ENCODE measurements at places on chromosomes 2 and 18. TPM values are rescaled to one million over a fixed set of nuclear protein-coding genes. Genes with fewer than 3 reads are reported as not detected.

Gene NEMP2
- polyA plus RNA-seq, result 0.24 TPM

Gene TMEFF2
- polyA plus RNA-seq, result not detected

Gene AFTPH
- polyA plus RNA-seq, result 28.6 TPM

Gene PLCL1
- 0.79 TPM for polyA plus RNA-seq

Gene HOXD12
- polyA plus RNA-seq, result not detected

Gene CD207
- polyA plus RNA-seq, result not detected

Gene DSEL
- polyA plus RNA-seq, result not detected

Gene KCNK3
- not detected for polyA plus RNA-seq

Gene TRABD2A
- 0.95 TPM for polyA plus RNA-seq

Gene LHCGR
- polyA plus RNA-seq, result not detected

Gene TBR1
- polyA plus RNA-seq, result not detected

Gene IL1R1
- 2.6 TPM for polyA plus RNA-seq

Gene CXCR4
- polyA plus RNA-seq, result 140 TPM

Gene DPP10
- polyA plus RNA-seq, result not detected

Gene SMPD4
- polyA plus RNA-seq, result 10.5 TPM

Gene RAPGEF4
- not detected for polyA plus RNA-seq

Gene RAD51AP2
- not detected for polyA plus RNA-seq

Gene RRM2
- not detected for polyA plus RNA-seq

Gene IL36G
- not detected for polyA plus RNA-seq

Gene TLX2
- not detected for polyA plus RNA-seq

Gene AQP12A
- polyA plus RNA-seq, result not detected

Gene FOXI3
- not detected for polyA plus RNA-seq

Gene RAB6C
- not detected for polyA plus RNA-seq

Gene ICOS
- polyA plus RNA-seq, result 0.13 TPM

Gene FIGN
- polyA plus RNA-seq, result not detected

Gene TNFRSF11A
- polyA plus RNA-seq, result 0.05 TPM

Gene KLHL14
- not detected for polyA plus RNA-seq

Gene TGFBRAP1
- polyA plus RNA-seq, result 10.5 TPM

Gene KATNAL2
- 0.19 TPM for polyA plus RNA-seq

Gene BCL2
- polyA plus RNA-seq, result 1.1 TPM

Gene CRYBA2
- not detected for polyA plus RNA-seq

Gene DSG1
- polyA plus RNA-seq, result not detected

Gene EVX2
- not detected for polyA plus RNA-seq

Gene PDCL3
- 24.8 TPM for polyA plus RNA-seq

Gene ARHGAP15
- polyA plus RNA-seq, result 50.9 TPM

Gene IL1F10
- not detected for polyA plus RNA-seq

Gene PHLPP1
- polyA plus RNA-seq, result 2.0 TPM

Measured in CD14-positive monocyte (primary cell).